ENCODE measurements at places on chromosomes 2 and 18.

DNA sequence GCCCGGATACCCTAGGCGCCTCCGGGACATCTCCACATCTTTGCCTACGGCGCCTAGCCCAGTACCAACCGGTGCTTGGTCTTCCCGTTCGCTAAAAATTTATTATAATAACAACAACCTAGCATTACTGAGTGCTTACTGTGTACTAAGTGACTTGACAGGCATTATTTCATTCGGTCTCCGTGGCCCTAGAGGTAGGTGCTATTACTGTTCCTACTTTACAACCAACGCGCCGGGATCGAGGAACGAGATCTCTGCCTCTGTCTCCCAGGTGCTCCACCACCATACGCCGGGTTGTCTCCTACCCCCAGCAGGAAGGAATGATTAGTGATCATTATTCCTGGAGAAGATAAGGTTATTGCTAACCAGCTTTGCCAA lies 657 bp upstream of the BIN1 start:
- no peak for DNase-seq

- peak; percentile 77 for DNase-seq
Measured at GRCh38 chr2:111121028-111121827, 514 bp downstream of the BCL2L11 start.

- no peak for DNase-seq
Measured at GRCh38 chr2:141498561-141498960, 632.3 kb downstream of the LRP1B start.

- DNase-seq = no peak
Measured at GRCh38 chr2:139585101-139585500, 804.9 kb upstream of the NXPH2 start.

GRCh38 chr18:37564711-37565100 lies 892 bp downstream of the CELF4 start:
- peak; percentile 88 for DNase-seq

DNA sequence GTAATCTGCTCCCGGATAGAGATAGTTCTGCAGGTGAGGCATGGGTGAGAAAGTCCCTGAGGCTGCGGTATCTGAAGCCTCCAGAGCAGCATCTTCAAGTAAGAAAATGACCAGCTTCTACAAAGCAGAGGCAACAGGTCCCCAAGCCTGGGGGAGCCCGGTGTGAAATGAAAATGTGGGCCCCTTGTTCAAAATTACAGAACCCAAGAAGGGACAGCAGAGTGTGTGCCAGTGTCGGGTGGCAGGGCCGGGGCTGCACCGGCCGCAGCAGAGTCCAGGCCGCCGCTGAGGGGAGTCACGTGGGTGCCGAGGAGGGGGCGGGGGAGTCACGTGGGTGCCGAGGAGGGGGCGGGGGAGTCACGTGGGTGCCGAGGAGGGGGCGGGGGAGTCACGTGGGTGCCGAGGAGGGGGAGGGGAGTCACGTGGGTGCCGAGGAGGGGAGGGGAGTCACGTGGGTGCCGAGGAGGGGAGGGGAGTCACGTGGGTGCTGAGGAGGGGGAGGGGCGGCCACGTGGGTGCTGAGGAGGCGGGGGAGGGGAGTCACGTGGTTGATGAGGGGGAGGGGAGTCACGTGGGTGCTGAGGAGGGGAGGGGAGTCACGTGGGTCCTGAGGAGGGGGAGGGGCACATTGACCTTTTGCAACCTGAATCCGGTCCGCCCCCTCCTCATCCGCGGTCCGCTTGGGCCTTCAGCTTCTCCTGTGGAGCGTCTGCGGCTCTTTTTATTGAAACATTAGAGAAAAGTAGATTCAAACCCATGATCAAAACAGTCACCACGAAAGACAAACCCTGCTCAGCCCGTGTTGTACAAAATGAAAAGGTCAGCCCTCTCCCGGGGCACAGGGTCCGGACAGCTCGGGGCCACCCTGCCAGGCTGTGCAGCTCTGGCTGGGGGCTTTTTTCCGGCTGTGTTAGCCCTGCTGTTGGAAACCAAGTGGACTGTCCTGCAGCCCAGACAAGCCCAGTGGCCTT lies 10.4 kb downstream of the COLEC11 start:
- DNase-seq = peak; percentile 59

DNA sequence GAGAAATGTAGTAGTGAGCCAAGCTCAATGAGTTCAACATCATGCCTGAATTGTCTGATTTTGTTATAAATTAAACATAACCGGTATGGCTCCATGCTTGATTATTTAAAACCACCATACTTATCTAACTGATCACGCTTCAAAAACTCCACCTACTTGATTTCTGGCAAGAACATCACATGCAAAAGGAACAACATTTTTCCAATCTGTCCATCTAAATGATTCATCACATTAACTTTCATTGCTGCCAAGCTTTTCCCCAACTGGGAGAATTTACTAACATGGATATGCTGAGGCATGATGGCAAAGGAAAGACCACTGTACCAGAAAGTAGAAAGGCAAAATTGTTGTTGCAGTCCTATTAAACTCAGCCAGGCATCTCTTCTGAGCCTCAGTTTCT lies 286.8 kb downstream of the TRIB2 start:
- DNase-seq = no peak

DNA sequence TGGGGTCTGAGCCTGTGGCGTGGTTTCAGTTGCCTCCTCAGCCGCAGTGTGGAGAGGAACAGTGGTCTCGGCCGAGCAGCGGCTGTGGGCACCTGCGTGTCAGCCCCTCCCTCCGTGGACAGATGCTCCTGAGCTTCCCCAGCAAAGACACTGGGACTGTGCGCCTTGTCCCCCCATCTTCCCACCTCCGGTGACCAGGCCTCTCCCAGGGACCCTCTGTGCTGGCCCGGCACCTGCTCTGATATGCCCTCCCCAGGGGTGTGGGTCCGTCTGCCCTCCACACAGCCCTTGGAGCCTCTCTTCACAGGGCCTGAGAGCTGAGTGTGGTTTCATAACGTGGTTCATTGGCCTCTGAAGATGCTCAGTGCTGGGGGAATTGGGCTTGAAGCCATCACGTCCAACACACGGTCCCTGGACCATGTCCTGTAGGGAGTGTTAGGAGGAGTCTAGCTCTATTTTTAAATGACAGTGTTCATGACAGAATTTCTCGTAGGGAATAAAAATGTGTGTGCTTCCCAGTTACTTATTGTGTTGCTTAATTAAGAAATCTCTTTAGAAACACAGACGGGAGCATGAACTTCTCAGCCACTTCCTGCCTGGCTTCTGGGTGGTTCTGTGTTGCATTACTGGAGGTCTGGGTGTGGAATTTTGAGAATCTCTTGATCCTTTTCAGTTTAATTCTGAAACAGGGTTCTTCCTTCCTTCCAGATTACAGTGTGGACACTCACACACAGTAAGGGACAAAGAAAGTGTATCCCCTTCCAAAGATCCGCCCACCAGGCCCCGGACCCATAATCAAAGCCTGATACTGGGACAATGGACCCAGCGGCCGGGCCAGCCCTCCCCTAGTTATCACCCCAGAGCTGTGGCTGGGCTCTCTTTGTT lies 110.7 kb downstream of the NFATC1 start:
- peak; percentile 51 for DNase-seq

DNA sequence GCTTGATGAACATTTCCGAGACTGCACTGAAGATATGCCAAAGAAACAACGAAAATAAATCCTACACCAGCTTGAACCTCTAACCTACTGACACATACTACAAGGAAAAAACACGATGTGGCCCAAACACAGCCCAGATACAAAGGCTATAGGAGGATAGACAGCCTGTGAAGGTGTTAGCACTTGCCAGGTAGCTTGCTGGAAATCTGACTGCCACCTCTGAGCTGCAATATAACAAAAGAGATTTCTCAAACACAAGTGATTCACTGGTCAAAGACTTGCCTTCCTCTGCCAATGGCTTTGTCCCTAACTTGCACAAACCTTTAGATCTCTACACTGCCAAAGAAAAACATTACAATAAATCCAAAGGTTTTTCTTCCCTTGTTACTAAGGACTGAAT lies 21.1 kb downstream of the CFAP210 start:
- DNase-seq = no peak

DNA sequence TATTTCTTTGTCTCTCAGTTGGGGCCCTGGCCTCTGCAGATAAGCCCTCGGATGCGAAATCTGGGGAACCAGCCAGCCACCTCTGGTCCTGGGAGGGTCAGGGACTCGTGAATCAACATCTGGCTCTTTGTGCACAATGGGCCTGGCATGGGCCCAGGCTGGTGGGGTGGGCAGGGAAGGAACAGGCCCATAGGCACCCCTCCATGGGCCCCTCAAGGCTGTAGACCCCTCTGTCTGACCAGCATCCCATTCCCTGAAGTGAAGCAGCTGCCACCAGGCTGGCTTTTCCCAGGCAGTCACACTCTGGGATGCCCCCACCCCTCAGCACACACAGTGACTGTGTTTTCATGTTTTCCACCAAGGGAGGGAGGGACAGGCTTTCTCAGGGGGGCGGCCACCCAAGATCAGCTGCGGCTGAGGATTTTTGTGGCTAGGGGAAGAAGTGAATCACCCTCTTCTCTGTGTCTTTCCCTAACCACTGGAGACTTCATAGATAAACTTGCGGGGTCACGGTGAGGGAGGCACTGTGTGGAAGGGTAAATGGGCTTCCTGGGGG lies 166.0 kb downstream of the AGAP1 start:
- no peak for DNase-seq

- DNase-seq = no peak
Measured at GRCh38 chr2:129877795-129878775, 101.4 kb upstream of the RAB6C start.

DNA sequence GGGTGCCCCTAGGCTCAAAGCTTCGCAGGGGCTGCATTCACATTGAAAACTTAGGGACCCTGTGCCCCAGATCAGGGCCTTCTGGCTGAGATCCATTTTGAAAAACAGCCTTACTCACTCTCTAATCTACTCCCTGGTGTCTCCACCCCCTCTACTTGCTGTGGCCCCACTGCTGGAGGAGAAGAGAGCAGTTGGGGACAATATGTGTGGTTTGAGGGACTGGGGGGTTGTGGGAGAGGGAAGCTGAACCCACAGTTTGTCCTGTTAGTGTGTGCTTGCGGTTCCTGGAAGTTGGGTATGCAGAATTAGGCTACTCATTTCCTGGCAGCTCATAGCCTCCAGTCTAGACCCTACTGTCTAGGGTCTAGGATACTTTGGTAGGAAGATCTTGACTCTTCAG lies 211.4 kb downstream of the PRKCE start:
- DNase-seq = peak; percentile 39

- no peak for DNase-seq
Measured at GRCh38 chr2:98926601-98927000, 9.4 kb downstream of the CRACDL start.

DNA sequence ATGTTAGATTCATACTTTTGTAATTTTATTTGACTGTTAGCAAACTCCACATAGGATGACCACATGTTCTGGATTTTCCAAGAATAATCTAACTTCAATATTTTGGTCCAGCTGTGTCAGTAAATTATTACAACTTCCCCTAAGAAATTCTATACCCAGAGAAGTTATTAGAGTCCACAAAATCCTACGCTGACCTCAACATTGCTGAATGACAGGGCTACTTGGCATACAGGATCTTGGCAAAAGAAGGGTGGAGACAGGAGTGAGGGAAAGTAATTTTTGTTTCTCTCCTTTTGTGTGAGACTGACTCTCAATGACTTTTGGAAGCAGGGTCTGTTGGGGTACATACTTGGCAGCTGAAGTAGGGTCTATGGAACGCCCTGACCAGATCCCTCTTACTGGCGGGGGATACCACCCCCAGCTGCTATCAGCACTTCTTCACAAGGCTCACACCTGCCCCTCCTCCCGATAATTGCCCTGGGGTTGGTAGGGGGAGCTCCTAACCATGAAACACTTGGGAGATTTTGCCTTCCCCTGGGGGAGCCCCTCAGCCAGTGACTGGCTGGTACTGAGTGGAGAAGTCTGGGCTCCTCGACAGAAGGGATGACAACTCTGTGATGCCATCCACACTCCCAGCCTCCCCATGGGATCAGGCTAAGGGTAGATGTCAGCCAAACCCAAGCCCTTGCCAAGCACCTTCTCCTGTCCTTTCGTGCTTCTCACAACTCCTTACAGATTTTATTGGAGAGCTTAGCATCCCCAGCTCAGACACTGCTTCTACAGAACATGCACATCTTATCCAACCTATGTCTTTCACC lies 110.6 kb upstream of the FHL2 start:
- DNase-seq = no peak

GRCh38 chr2:183164650-183165015 lies 40.4 kb downstream of the NUP35 start:
- DNase-seq = no peak

DNA sequence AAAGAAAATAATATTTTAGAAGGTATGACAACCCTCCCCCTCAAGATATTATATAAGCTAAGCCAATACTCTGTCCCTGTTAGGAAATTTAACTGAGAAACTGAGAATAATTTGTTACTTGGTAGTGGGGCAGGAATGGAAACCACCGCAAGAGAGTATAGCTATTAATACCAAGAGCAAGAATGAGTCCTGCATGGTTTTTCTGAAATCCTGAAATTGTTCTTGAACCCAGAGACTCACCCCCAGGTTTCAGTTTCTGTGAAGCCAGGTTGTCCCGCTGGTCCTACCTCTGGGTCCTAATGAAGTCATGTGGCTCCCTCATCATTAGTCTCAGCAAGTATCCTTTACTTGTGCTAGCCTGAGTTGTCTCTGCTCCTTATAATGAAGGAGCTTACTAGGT lies 671.0 kb upstream of the ACVR2A start:
- DNase-seq = no peak

DNA sequence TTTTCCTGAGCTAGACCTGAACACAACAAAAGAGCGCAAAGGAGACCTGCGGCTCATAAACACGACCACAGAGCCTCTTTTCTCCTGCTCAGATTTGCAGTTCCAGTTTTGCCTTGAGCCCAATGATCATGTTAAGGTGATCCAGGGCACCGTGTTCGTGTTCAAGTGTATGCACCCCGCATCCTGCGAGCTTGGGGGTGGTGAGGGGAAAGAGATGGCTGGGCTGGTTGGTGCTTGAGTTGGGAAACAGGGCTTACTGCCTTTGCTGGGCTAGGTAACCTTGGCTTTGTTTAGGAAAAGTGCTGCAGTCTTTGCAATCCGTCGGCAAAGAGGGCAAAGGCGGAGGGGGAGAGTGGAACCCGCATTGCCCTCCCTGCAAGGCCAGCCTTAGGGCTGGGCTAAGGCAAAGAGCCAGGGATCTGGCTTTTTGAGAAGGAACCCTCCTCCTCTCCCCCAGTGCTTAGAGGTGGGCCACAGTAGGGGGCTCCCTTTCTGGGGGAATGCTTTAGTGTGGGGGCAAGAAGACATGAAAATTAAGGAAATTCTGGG lies 1.3 kb downstream of the HOXD10 start:
- peak; percentile 53 for DNase-seq

DNA sequence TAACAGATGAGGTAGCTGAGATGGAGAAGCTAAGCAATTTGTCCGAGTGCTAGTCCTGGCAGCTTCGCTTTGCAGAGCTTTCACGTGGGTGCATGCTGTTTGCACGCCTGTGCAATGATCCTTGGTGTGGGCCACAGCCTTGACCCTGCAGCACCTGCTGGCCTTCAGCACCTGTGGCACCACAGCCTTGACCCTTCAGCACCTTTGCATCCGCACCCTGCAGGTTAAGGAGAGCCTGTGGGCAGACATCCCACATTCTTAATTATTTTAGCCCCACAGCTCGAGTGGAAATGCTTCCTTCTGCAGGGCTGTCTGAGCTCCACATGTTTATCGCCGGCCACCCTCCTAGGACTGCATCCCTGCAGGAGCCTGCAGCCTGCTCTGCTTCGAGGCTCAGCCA lies 19.3 kb downstream of the NCK2 start:
- DNase-seq = peak; percentile 34

GRCh38 chr18:23970161-23971096 lies 44.1 kb upstream of the TTC39C start:
- no peak for DNase-seq

- no peak for DNase-seq
Measured at GRCh38 chr2:235287375-235287733, 206.5 kb upstream of the AGAP1 start.

GRCh38 chr2:99609851-99610381 lies 120.1 kb upstream of the REV1 start:
- no peak for DNase-seq

- no peak for DNase-seq
Measured at GRCh38 chr2:11742317-11742701, 4.1 kb upstream of the LPIN1 start.
